Type B pancreatic cell (in vitro differentiated cells): ENCODE measurements at places on chromosomes 11 and 22. TPM values are rescaled to one million over a fixed set of nuclear protein-coding genes. Genes with fewer than 3 reads are reported as not detected.

GRCh38 chr22:45067731-45068130 lies 57.9 kb upstream of the PHF21B start:
- no peak for DNase-seq

The SCGB1C1 gene
- not detected in 2 replicates for total RNA-seq

- DNase-seq = no peak
These were observed 24.3 kb upstream of the PICK1 start for GRCh38 chr22:38032681-38033521.

- DNase-seq = no peak
These were observed 53.7 kb upstream of the E2F8 start for GRCh38 chr11:19294444-19294843.

The KRTAP5-9 gene
- 0.43 TPM in 1 of 2 replicates, not detected in the other for total RNA-seq

The TSPAN18 gene
- 29.0 and 52.8 TPM in 2 replicates for total RNA-seq

GRCh38 chr11:104219096-104219495 lies 55.1 kb upstream of the PDGFD start:
- DNase-seq = no peak

DNA sequence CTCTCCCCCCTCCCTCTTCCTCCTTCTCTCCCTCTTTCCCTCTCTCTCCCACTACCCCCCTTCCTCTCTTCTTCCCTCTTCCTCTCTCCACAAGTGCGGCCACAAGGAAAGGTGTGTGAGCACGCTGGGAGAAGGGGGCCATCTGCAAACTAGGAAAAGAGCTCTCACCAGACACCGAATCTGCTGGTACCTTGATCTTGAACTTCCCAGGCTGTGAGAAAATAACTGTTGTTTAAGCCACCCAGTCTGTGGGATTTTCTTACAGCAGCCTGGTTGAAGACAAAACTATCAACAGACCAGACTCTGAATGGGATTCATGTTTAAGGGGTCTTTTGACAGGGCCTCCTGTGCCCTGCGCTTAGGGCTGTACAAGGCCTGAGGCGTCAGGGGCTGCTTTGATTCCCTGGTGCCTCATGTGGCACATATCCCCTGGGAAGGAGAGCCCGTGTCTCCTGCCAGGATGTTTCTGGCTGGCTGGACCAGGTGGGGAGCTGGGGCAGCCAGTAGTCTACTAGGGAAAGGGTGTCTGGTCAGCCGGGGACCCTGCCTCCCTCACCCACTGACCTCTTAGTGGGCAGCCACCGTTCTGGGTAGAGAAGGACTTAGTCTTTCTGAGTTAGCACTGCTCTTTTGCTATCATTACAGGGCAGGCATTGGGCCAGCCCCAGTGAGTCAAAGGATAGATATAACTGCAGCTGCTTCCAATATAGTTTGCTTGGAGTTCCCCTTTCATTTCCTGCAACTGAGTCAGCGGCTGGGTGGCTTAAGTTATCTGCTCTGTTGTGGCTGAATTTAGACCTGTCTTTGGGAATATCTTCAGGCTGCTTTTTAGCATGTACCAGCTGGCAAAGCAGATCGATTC lies 6.2 kb downstream of the PANX1 start:
- DNase-seq = no peak

The FOLR1 gene
- 2.7 and 6.7 TPM in 2 replicates for total RNA-seq

DNA sequence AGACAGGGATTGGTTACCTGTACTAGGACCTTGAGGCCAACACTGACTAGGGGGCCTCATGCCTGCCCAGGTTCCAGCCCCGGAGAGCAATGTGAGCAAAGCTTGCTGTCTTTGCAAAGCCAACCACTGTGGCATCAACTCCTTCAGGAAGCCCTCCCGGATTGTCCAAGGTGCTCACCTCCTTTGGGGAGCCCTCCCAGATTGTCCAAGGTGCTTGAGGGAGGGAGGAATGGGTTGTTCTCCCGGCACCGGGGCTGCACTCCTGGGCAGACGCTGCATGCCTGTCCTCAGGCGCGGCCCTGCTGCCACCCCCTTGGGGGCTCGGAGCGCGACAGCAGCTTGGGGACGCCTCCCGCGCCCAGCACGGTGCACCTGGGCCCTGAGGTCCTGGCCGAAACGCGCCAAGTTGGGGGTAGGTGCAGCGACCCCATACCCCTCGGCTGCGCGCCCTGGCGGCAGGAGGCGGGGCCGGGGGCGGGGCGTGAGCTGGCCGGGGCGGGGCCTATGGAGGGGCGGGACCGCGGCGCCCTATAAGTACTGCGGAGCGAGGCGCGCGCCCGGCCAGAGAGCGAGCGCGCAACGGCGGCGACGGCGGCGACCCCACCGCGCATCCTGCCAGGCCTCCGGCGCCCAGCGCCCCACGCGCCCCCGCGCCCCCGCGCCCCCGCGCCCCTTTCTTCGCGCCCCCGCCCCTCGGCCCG lies at the start of gene CD81:
Gene CD81, plus strand, starts transcription at position 560 of the 701 bp plus-strand sequence. CDS start 240 bp downstream, outside the sequence.
- no peak for DNase-seq

GRCh38 chr22:35540595-35541253 lies at the start of gene RASD2:
Gene RASD2, plus strand, starts transcription at chr22:35540831. Its CDS starts 5,979 bp downstream, at chr22:35546810.
- no peak for DNase-seq

GRCh38 chr22:23085351-23085671 lies 15.0 kb downstream of the GNAZ start:
- no peak for DNase-seq

The NFRKB gene
- total RNA-seq = 37.9 and 49.0 TPM in 2 replicates

- DNase-seq = no peak
These were observed 113.1 kb upstream of the NNMT start for GRCh38 chr11:114183044-114183511.

- no peak for DNase-seq
These were observed 11.0 kb upstream of the SCARF2 start for GRCh38 chr22:20448630-20449029.

GRCh38 chr11:62678433-62678769 lies 472 bp downstream of the UBXN1 start:
- no peak for DNase-seq

The CHRM1 gene
- 0.29 and 2.1 TPM in 2 replicates for total RNA-seq

- DNase-seq = no peak
These were observed 107.8 kb downstream of the FAR1 start for GRCh38 chr11:13776134-13776815.

The KCNQ1OT1 gene
- total RNA-seq = 3.3 and 7.0 TPM in 2 replicates

- no peak for DNase-seq
These were observed 49.7 kb downstream of the CCDC34 start for GRCh38 chr11:27313157-27313821.

GRCh38 chr11:96136613-96137298 lies 206.2 kb downstream of the MAML2 start:
- no peak for DNase-seq

- peak; percentile 73 for DNase-seq
These were observed 480 bp downstream of the PLEKHA7 start for GRCh38 chr11:17013548-17014320.

- no peak for DNase-seq
These were observed 161.9 kb upstream of the TRPC6 start for GRCh38 chr11:101745756-101746155.

The ANO9 gene
- total RNA-seq = 25.3 and 66.6 TPM in 2 replicates

The VPS26B gene
- total RNA-seq = 32.5 and 43.6 TPM in 2 replicates

The JHY gene
- 3.7 and 4.2 TPM in 2 replicates for total RNA-seq

DNA sequence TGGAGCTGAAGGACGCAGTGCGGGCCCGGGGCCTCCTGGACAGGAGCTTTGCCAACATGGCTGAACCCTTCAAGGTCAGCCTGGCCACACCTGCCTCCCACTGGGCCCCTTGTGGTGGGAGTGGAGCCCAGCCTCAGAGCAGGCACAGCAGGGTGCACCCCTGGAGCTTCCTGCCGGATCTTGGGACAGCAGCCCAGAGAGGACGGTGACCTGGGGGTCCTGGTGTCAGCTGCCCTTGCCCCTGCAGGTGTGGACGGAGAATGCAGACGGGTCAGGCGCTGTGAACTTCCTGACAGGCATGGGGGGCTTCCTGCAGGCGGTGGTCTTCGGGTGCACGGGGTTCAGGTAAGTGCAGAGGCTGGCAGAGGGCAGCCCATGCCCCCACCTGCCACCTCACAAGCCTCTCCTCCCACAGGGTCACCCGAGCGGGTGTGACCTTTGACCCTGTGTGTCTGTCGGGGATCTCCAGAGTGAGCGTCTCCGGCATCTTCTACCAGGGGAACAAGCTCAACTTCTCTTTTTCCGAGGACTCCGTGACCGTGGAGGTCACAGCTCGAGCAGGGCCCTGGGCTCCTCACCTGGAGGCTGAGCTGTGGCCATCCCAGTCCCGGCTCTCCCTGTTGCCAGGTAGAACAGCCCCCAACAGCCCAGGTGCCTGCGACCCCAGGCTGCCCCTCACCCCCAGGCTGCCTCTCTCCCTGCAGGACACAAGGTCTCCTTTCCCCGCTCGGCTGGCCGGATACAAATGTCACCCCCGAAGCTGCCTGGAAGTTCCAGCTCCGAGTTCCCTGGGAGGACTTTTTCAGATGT lies 5.1 kb downstream of the PGGHG start:
- DNase-seq = no peak

DNA sequence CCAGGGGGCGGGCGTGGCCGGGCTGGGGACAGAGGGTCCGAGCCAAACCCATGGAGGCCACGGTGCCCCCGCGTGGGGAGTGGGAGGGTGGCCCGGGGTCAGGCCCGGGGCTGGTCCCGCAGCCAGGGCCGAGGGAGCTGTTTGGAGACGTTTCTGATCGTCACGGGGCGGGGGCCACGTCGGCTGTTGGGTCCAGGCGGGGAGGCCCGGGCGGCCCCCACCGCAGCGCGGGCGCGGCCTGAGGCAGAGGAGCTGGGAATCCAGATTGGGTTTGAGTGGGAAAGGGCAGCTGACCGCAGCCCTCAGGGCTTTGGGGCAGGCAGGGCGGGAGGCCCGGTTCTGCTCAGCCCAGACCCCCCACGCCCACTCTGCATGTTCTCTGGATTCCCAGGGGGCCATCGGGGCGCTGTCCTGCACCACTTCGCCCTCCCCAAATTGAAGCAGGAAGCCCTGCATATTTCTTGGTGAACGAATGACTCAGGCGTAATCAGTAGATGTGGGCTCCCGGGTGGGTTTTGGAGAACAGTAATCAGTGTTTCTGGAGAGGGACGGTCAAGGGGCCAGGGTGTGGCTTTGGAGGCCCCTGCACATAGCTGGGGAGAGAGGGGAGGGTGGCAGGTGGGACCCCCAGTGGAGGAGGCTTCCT lies 583 bp downstream of the MRPL23 start:
- no peak for DNase-seq

The ROM1 gene
- total RNA-seq = 1.4 and 1.8 TPM in 2 replicates
